ENCODE measurements at places on chromosomes 11 and 22. TPM values are rescaled to one million over a fixed set of nuclear protein-coding genes. Genes with fewer than 3 reads are reported as not detected.
A peak's percentile ranks its signal among the peaks of the same experiment; 100 is the strongest.

DNA sequence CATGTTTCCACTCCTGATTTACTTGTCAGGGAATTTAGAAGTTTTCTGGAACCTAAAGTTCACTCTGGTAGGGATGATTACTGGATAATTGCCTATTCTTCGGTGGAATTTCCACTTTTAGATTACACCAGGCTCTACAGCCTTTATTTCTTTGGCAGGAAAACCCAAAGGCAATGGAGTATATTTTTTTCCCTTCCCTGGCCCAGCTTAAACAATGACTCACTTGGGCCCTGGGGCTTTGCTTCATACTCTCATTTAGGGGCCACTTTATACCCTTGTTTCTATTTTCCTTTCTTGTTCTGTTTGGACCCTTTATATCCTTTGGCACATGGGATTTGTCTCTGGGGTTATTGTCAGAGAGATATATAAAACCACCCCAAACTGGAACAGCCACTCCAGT lies 114.7 kb downstream of the CSTPP1 start:
- no peaks in the 10 kb centered on the region for H3K27me3 ChIP-seq
- no peak for DNase-seq
- H3K4me3 ChIP-seq = no peak overlapping the region
- no peak overlapping the region for H3K27ac ChIP-seq

GRCh38 chr11:66532784-66533183 lies 13.1 kb downstream of the ZDHHC24 start:
- no peak for DNase-seq
- peaks cover 13% of the 10 kb centered on the region for H3K36me3 ChIP-seq
- H3K4me3 ChIP-seq = no peak overlapping the region

Gene NXPE1
- total RNA-seq = 0.05 TPM

Gene LARGE1
- 3.1 TPM for total RNA-seq

- peak; percentile 41 for DNase-seq
- H3K36me3 ChIP-seq = no peaks in the 10 kb centered on the region
- no peaks in the 10 kb centered on the region for H3K27me3 ChIP-seq
- H3K27ac ChIP-seq = no peak overlapping the region
These were observed 138.1 kb downstream of the PGR start for GRCh38 chr11:100991541-100991940.

Gene B4GALNT4
- 3.5 TPM for total RNA-seq

Gene AMOTL1
- total RNA-seq = 31.8 TPM

DNA sequence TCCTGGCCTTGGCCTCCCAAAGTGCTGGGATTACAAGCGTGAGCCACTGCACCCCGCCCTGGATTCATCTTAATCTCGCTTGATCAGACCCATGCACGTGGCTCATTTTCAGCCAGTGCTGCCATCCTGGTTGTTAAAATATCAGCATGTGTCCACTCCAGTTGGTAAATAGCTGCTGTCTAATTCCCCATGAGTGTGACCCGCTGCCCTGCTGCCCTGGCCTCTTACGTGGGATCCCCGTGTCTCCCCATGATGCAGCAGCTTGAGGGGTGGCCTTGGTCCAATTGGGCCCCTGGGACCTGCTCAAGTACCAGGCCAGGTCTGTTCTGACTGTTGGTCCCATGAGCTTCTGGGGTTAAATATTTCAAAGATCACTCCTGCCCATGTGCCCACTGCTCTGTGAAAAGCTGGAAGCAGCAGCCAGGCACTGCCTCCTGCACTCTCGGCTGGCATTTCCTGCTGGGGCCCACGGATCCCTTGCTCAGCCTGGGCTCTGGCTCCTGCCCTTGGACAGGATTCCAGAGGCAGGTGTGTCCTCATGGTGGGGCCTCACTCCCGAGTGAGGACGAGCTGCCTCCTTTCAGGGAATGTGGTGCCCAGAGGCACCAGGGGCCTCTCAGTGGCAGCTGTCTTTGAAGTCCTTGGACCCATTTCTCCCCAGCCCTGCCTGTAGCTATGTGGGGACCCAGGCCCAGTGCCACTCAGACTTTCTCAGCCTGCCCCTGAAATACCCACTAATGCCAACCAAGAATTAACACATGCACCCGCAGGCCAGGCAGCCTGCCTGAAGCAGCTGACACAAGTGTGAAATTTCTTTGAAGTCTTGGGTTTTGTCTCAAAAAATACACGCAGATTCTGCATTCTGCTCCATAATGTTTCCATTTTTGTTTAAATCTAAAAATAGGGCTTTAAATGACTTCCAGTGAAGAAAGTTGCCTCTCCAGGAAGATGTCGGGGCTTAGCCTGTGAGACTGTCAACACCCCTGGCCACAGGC lies 38.1 kb upstream of the PRDM11 start:
- no peaks in the 10 kb centered on the region for H3K36me3 ChIP-seq
- DNase-seq = no peak
- H3K27me3 ChIP-seq = no peaks in the 10 kb centered on the region
- H3K4me1 ChIP-seq = no peaks in the 10 kb centered on the region
- H3K27ac ChIP-seq = no peak overlapping the region

DNA sequence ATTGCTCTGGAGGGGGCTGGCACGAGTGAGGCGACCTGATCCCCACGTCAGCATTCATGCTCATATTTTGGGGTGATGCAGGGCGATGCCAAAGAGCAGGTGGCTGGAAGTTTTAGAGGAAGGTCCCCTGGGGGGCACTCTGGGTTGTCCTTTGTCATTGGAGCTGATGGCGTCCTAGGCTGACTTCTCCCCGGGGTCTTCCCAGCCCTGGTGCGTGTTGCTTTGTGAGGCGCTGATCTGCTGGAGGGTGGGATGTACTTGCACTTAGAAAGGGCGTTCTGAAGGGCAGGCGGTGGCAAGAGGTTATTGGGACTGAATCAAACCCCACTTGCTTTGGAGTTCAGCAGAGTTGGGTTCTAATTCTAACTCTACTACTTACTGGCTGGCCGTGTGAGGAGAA lies 313.3 kb downstream of the NTM start:
- peaks cover 16% of the 10 kb centered on the region for H3K27me3 ChIP-seq
- H3K4me1 ChIP-seq = no peaks in the 10 kb centered on the region
- H3K27ac ChIP-seq = no peak overlapping the region
- no peak for DNase-seq
- no peak overlapping the region for H3K4me3 ChIP-seq
- H3K36me3 ChIP-seq = no peaks in the 10 kb centered on the region

Gene OR5T2
- total RNA-seq = not detected

Gene RIC3
- total RNA-seq = 3.3 TPM

Gene MS4A4A
- 14.1 TPM for total RNA-seq

- no peaks in the 10 kb centered on the region for H3K4me1 ChIP-seq
- no peak overlapping the region for H3K27ac ChIP-seq
- no peaks in the 10 kb centered on the region for H3K36me3 ChIP-seq
- H3K4me3 ChIP-seq = no peak overlapping the region
These were observed 518.0 kb downstream of the DLG2 start for GRCh38 chr11:85109141-85109540.

- DNase-seq = peak; percentile 36
- no peak overlapping the region for H3K27ac ChIP-seq
- no peak overlapping the region for H3K4me3 ChIP-seq
- H3K27me3 ChIP-seq = no peaks in the 10 kb centered on the region
These were observed 87.8 kb upstream of the VPREB1 start for GRCh38 chr22:22156716-22157347.

DNA sequence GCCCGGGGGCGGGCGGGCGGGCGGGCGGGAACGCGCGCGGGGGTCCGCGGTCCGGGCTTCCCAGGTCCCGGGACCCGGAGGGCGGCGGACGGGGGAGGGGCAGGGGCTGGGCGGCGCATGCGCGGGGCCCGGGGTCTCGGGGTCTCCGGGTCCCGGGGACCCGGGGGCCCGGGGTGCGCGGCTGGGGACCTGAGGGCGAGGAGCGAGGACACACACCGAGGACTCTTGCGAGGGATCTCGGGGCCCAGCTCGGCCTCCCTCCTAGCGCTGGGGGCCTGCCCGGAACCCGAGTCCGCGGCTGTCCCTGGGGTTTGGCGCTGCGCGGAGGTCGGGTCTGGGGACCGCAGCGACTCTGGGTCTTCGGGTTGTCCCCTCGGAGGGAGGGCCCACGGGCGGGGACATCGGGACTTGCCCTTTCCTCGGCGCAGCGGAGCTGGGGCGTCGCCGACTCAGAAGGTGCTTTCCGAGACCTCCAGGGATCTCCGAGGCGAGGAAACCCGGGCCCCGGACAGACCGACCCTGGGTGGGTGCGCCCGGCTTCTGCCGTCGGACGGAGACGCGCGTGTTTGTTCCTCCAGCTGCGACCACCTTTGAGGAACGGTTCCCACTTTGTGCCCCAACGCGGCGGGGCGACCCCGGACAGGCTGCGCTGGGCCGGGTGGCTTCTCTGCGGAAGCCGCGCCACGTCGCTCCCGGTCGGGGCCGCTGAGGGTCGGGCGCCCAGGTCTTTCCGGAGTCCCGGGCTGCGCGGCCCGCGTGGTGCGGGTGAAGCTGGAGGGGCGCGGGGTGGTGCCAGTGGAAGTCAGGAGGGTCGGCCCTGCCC lies 540 bp downstream of the PPARA start:
- H3K27ac ChIP-seq = no peak overlapping the region
- H3K4me1 ChIP-seq = peaks cover 14% of the 10 kb centered on the region
- DNase-seq = no peak
- H3K27me3 ChIP-seq = peaks cover 51% of the 10 kb centered on the region

GRCh38 chr11:8177136-8177535 lies 8.3 kb upstream of the RIC3 start:
- H3K27me3 ChIP-seq = no peaks in the 10 kb centered on the region
- no peaks in the 10 kb centered on the region for H3K4me1 ChIP-seq
- DNase-seq = no peak
- H3K27ac ChIP-seq = no peak overlapping the region
- no peak overlapping the region for H3K4me3 ChIP-seq

- no peaks in the 10 kb centered on the region for H3K36me3 ChIP-seq
- no peak for DNase-seq
- no peak overlapping the region for H3K4me3 ChIP-seq
- H3K27me3 ChIP-seq = no peaks in the 10 kb centered on the region
- no peaks in the 10 kb centered on the region for H3K4me1 ChIP-seq
- H3K27ac ChIP-seq = no peak overlapping the region
These were observed 384.0 kb downstream of the DCDC1 start for GRCh38 chr11:30985536-30985935.

DNA sequence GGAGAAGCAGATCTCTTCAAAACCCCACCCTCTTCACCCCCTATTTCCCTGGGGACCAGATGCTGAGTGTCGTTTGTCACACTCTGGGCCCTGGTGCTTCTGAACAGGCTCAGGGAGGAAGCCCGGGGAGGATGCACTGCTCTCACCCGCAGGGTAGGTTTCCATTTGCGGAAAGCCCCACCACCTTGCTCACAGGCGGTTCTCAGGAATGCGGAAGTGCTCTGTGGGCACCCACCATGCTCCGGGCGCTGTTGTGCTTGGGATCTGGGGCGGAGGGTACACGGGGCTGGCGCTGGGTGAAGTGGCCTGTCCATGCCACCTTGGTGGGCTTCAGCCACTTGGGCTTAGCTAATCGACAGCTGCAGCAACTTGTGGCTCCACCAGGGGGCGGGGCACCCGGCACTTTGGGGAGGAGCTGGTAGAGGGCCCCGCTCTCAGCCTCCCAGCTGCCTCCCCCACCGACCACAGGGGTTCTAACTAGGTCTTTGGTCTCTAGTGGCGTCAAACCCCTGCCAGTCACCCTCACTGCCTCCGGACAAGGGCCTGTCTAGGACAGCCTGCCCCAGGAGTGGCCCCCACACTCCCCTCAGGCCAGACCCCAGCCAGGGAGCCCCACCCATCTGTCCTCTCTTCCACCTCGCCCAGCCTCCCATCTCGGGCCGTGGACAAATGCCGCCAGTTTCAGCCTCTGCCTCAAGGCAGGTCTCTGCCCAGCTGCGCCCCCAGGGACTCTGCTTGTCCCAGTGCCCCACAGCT lies 7.4 kb downstream of the NDUFV1 start:
- H3K27me3 ChIP-seq = no peaks in the 10 kb centered on the region
- no peak for DNase-seq
- H3K4me3 ChIP-seq = peak overlapping the region; percentile 49
- H3K36me3 ChIP-seq = peaks cover 35% of the 10 kb centered on the region
- peak overlapping the region; percentile 96 for H3K27ac ChIP-seq

DNA sequence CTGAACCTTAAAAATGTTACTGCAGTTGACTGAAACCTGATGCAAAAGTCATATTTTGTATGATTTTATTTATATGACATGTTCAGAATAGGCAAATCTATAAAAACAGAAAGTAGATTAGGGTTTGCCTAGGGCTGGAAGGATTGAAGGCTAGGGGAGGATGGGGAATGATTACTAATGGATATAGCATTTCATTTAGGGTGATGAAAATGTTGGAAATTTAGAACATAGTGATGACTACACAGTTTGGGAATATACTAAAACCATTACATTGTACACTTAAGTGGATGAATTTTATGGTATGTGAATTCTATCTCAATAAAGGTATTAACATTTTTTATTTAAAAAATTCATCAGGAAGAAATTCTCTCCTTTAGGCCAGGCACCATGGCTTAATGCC lies 22.9 kb upstream of the PAFAH1B2 start:
- H3K4me1 ChIP-seq = no peaks in the 10 kb centered on the region
- DNase-seq = no peak
- H3K27ac ChIP-seq = no peak overlapping the region
- H3K4me3 ChIP-seq = no peak overlapping the region
- H3K27me3 ChIP-seq = no peaks in the 10 kb centered on the region
- no peaks in the 10 kb centered on the region for H3K36me3 ChIP-seq

DNA sequence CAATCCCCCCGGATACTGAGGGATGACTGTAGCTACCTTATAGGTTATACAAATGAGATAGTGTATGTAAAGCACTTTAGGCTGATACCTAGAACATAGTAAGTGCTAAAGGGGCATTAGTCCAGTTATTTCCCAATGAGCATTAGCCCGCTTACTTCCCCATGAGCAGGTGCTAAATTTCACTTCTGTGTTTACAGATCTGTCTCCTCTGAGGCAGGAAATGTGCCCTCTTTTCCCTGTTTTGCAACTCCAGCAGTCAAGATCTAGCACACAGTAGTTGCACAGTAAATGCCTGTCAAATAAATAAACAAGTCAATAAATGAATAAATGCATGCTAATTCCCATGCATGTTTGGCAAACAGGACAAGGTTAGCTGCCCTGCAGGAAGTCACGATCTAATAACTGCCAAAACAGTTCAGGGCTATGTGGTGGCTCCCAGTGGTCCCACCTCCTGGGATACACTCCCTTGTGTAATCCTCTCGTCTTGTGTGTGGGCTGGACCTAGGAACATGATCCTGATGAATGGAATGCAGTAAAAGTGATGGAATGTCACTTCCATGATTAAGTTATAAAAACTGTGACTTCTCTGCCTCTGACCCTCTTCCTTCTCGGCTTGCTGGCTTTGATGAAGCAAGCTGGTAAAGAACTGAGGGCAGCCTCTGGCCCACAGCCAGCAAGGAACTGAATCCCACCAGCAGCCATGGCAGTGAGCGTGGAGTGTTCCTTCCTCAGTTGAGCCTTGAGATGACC lies 459.0 kb downstream of the SOX6 start:
- H3K36me3 ChIP-seq = no peaks in the 10 kb centered on the region
- H3K27me3 ChIP-seq = no peaks in the 10 kb centered on the region
- no peak overlapping the region for H3K27ac ChIP-seq
- no peak for DNase-seq

DNA sequence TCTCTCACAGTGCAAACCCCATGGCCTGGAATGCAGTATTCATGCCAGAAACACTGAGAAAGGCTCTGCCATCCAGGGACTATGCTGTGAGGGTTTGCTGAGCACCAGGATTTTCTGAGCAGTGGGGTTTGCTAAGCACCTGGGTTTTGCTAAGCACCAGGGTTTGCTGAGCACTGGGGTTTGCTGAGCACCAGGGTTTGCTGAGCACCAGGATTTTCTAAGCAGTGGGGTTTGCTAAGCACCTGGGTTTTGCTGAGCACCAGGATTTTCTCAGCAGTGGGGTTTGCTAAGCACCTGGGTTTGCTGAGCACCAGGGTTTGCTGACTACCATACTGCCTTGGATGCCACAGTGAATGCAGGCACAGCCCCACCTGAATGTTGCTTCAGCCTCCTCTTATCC lies 48.3 kb upstream of the SMIM38 start:
- DNase-seq = no peak
- H3K4me3 ChIP-seq = no peak overlapping the region
- H3K27me3 ChIP-seq = no peaks in the 10 kb centered on the region
- H3K4me1 ChIP-seq = no peaks in the 10 kb centered on the region
- H3K27ac ChIP-seq = no peak overlapping the region

Gene C11orf91
- not detected for total RNA-seq

Gene GRIK4
- 0.19 TPM for total RNA-seq
